Mucosa of descending colon (tissue), 3 donors: ENCODE measurements at places on chromosomes 6 and 20.
A peak's percentile ranks its signal among the peaks of the same experiment; 100 is the strongest.

DNA sequence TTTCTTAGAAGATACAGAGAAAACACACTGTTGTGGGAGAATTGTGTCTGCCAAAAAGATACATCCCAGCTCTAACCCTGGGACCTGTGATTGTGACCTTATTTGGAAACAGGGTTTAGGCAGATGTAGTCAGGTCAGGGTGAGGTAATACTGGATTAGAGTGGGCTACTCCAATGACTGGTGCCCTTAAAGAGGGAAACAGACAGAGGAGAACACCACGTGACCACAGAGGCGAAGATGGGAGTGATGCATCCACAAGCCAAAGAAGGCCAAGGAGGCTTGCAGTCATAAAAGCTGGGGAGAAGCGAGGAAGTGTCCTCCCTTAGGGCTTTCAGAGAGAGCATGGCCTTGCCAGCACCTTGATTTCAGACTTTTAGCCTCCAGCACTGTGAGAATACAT is 35.6 kb downstream of the SLC52A3 start:
- no peak for DNase-seq

- DNase-seq: no peak
These were observed 228.1 kb upstream of the CST7 start for GRCh38 chr20:24720957-24721356.

DNA sequence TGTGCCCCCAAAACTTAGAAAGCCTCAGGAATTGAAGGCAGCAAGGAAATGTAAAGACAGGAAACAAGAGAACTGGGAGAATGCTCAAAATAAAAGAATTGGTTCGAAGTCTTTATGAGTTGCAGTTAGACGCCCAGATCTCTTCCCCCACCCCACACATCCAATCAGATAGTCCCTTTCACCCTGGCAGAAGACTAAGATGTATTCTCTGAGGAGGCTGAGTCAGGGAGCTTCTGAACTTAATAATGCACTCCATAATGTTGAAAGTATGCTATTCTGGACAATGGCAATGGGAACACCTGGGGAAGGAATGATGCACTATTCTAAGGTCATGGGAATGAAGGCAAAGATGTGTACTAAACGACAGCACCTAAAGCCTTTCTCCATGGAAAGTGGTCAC is 173.6 kb downstream of the MTFR2 start:
- no peak for DNase-seq

DNA sequence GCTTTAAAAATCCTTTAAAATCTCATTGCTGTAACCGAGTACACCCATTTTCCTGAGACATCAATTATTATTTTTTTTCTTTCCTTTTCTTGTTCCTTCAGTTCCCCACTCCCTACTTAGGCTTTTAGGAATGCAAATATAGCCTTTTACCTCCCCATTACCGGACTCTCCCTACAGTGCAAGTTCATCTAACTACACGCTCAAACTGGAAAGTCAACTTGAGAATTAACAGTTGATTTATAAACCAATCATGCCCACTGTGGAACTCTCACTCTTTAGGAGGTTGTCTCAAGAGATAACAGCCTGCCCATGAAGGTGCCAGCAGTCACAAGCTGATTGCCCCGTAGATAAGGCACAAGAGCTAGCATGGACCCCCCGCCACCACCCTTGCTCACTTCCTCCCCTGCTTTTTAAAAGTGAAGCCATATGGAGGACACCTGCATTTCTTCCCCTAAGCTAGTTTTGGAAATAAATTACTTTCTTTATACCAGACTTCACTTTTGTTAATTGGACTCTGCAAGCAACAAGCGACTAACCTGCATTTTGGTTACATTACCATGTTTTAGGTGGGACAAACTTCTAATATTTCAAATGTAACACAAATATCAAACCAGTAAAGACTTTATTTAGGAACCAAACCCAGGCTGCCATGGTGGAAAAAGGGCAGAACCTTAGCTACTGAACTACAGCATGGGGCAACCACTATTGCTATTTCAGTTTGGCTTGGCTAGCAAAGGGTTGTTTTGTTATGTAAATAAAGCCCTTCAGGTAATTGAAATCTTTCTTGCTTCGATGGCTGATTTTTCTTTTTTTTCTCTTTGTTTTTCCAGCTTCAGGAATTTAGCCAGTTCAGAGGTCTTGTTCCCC is 34.9 kb downstream of the UBD start:
- DNase-seq: no peak

DNA sequence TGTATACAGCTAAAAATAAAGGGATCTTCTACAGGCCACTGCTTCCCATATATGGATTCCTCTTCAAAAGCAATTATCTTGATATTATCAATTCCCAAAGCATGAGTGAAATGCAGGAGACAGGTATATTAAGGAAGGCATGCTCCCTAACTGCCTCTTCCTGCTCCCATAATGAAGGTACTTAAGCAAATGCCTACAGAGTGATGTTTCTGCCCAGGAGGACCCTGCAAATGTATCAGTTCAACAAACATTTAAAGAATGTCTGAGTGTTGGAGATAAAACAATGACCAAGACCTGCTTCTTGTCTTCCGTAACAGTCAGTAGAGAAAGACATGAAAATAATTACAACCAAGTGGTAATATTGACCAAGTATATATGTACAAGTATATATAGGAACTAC is 4.2 kb downstream of the UBE2J1 start:
- no peak for DNase-seq

GRCh38 chr6:96465321-96465903 is 56.2 kb upstream of the UFL1 start:
- no peak for DNase-seq

GRCh38 chr6:26234421-26235301 is 130.3 kb upstream of the BTN3A2 start:
- DNase-seq: peak; percentile 85

DNA sequence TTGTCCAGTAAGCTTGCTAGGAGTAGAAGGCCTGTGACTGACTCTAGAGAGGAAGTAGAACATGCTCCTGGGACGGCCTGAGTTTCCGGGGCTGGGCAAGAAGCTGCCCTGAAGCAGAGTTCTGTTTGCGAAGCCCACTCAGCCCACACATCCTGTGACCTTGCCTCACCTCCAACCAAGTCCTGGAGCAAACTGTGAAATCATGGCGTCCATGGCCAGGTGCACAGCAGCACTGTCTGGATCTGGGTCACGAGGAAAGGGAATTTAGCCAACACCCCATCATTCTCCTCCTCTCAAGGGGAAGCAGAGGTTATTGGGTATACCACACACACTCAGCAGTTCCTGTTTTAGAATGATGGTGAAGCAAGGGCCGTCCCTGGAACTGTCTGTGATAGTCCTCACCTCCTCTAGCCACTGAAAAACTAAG is 87.5 kb downstream of the CRYBG1 start:
- peak; percentile 53 for DNase-seq

DNA sequence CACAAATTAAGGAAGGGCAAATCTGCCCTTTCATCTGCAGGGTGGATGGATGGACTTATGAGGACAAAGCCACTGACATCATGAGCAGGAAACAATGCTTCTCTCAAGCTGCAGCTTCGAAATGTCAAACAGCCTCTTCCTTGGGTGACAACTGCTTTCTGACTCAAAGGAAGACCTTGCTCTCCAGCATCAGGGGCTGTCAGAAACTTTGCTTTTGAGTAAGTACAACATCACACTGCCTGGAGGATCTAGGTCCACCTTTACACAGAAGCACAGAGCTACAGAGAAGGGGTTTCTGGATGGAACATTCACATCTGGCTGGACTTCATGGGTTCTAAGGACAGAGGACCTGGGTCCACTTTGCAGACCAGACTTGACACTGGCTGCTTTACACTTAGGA is 5.9 kb downstream of the CST1 start:
- no peak for DNase-seq

GRCh38 chr6:137754366-137754765 is 112.7 kb upstream of the TNFAIP3 start:
- no peak for DNase-seq

- no peak for DNase-seq
These were observed 12.9 kb downstream of the THBS2 start for GRCh38 chr6:169240591-169241390.

GRCh38 chr20:1595333-1595732 is 24.5 kb downstream of the SIRPB1 start:
- no peak for DNase-seq

GRCh38 chr20:687468-688203 is 12.0 kb upstream of the SCRT2 start:
- no peak for DNase-seq

- no peak for DNase-seq
These were observed 73.1 kb downstream of the PRND start for GRCh38 chr20:4794846-4795245.

- DNase-seq: no peak
These were observed 20.9 kb downstream of the ENTPD6 start for GRCh38 chr20:25216199-25216945.

- DNase-seq: no peak
These were observed 519.2 kb downstream of the UTRN start for GRCh38 chr6:144804246-144804790.

DNA sequence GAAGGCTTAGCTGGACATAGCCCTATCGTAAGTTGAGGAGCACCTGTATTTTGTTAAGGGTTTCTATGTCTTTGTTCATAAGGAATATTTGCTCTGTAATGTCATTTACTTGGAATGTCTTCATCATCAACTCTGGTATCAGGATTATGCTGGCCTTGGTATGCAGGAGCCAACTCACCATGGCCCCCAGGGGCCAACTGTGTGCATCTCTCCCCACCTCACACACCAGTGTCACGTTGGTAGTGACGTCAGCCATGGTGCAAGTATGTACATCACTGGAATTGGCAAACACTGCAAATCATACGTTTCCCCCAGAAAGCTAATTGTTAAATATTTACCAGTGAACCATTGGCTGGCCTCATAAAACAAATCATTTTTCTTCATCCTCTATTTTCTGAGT is 70.8 kb downstream of the YTHDF1 start:
- no peak for DNase-seq

- no peak for DNase-seq
These were observed 21.2 kb downstream of the PTPRK start for GRCh38 chr6:128499079-128499731.

DNA sequence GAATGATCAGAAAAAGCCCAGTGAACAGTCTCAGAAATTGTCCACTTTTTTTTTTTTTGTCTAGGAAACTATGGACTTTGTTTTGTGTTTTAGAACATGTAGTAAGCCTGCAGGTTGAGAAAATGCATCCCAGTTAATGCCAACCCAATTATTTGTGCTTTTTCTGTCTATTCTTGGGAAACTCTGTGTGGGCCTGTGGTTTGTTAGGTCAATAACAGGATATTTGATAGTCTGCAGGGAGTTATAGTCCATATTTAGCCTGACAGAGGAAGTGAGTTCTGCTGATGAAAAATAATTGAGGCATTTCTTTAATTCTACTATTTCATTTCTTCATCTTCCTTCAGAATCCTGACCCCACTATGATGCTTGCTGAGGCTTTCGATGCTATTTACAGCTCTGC is 154.0 kb upstream of the LAMP5 start:
- DNase-seq: no peak

GRCh38 chr6:33904050-33904746 is 100.4 kb upstream of the MLN start:
- peak; percentile 80 for DNase-seq

DNA sequence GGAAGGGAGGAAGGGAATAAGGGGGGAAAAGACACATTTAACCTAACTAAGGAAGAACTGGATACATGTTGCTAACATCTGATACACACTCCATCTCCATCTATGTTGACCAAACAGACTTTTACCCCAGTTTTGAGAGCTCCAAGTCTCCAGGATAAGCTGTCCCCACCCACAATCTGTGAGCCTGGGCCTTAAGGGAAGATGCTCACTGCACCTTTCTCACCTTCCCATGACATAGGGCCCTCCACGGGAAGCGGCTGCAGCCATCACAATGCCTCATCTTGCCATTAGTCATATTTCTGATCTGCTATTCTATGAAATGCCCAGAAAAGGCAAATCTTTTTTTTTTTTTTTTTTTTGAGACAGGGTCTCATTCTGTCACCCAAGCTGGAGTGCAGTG is 126.6 kb upstream of the SALL4 start:
- DNase-seq: no peak

GRCh38 chr6:45591306-45591705 is 213.6 kb upstream of the SUPT3H start:
- no peak for DNase-seq

GRCh38 chr6:15096894-15097837 is 148.7 kb upstream of the JARID2 start:
- no peak for DNase-seq

- DNase-seq: no peak
These were observed 15.0 kb downstream of the ACSS2 start for GRCh38 chr20:34891166-34892062.

- DNase-seq: no peak
These were observed 70.7 kb downstream of the PDE7B start for GRCh38 chr6:135922174-135922573.

DNA sequence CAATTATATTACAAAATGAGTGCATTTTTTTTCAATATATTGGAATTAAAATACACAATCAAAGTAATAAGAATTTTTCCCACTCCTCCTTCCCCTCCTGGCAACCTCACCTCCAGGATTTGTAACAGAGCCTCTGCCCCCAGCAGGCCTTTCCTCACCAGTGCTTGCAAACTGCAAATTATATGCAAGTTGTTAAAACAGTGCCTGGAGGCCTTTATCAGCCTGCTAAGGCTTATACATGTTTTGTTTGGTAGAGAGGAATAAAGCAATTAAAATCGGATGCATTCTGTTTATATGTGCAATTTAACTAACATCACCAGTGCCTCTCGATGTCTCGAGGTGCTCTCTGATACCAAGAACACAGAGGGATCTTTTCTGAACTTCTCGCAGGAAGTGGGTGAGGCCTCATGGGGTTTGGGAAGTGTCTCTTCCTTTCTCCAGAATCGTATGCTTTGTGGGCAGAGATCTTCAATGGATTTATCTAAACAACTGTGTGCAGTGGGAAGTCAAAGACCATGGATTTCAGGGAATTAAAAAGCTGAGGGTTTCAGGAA is 186.8 kb downstream of the CDH26 start:
- DNase-seq: no peak
